Activated T-helper 1 cell treated with anti-CD3 and anti-CD28 coated beads, Interleukin-12 subunit alpha, Interleukin-12 subunit beta, Interleukin-2, Interleukin-4 antibody, amounts not matched to agents 30 ng/mL and 10 ng/mL and 1 ng/mL, durations not matched to agents 14 hours and 24 hours and 36 hours (primary cell): ENCODE measurements at places on chromosomes 6 and 20.

- DNase-seq = no peak
Measured at GRCh38 chr20:6045566-6045965, 8.3 kb downstream of the LRRN4 start.

DNA sequence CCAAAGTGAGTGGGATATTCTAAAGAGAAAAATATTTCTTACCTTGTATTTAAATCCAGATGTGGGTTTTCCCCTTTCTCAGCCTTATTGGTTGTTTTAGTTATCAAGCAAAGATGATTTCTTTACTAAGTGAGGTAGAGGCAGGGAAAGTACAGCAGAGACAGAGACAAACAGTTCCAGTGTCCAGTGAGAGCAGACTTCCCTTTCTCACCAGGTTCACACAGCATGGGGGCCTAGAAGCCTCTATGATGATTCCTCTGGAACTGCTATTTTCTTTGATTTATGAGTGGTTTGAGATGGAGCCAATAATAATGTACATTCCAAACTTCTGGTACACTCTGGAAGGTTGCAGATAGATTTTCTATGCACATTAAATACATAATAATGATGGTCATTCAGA, 234.0 kb upstream of the MARCKS start:
- DNase-seq = no peak

DNA sequence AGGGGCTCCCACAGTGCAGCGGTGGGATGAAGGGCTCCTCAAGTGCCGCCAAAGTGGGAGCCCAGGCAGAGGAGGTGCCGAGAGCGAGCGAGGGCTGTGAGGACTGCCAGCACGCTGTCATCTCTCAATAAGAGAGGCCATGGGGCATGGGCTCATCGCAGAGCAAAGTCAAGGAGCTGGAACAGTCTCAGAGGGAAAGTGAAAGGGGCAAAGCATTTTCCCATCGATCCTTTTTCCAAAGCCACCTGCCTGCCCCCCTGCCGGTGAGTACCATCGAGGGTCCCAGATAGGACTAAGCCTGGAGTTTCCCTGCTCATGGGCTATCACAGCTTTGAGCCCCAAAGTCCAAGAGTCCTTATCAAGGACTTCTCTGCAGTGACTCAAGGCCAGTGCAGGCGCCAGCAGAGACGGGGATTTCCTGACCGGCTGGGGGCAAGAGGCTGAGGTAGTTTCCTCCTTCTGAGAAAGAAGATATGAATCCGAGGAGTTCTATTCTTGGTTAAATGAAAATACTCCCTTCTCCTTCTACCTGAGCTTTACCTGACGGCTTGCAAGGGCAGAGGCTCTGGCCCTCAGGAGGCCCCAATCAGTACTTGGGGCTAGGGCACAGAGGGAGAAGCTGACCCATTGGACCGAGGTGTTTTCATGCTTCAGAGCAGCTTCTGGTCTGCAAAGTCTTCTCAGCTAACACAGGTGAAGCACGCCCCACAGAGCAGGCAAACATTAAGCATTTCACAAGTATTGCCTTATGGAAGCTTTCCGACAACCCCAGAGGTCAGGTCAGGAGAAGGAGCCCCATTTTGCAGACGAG, 22.6 kb downstream of the ETV7 start:
- DNase-seq = no peak

GRCh38 chr6:78551361-78551760, 316.0 kb upstream of the IRAK1BP1 start:
- DNase-seq = no peak

DNA sequence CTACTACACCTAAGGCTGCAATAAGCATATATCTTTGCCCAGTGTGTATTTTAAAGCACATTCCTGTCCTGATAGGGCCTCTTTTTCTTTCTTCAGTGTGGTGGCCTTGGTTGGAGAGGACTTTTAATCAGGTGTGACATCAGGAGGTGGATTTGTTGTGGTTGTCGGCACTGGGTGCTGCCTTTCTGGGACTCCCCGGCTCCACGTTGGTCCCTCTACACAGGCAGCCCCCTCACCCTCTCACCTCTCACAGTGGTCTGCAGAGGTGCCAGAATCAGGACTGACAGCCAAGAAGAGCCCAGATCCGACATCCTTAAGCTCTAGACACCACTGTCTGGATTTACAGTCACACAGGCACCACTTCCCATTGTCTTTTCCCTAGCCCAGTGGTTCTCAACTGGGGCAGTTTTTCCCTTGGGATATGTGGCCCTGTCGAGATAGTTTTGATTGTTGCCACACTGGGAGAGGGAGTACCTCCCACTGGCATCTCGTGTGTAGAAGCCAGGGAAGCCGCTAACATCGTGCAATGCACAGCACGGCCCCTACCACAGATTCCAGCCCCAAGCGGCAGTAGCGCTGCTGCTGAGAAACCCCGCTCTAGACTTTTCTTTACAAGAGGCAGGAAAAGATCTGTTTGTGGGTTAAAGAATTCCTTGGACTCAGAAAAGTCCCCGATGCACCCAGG, 314.1 kb downstream of the QKI start:
- DNase-seq = no peak
